ENCODE measurements at places on chromosomes 16 and 17. TPM values are rescaled to one million over a fixed set of nuclear protein-coding genes. Genes with fewer than 3 reads are reported as not detected.

The ZG16 gene
- not detected for total RNA-seq

The EFCAB5 gene
- 0.14 TPM for total RNA-seq

The REXO5 gene
- 3.1 TPM for total RNA-seq

The HIGD1B gene
- not detected for total RNA-seq

The FOXN1 gene
- total RNA-seq = not detected

The C17orf78 gene
- total RNA-seq = not detected

The FBXW10B gene
- total RNA-seq = not detected

The ACD gene
- total RNA-seq = 20.6 TPM

The CLEC18C gene
- not detected for total RNA-seq

The KCNH6 gene
- not detected for total RNA-seq

The PYCARD gene
- total RNA-seq = 21.0 TPM

The FDXR gene
- total RNA-seq = 8.1 TPM

The ZNF689 gene
- total RNA-seq = 9.6 TPM

The PRDM7 gene
- total RNA-seq = not detected

The CA5A gene
- total RNA-seq = not detected

The SMTNL2 gene
- 1.4 TPM for total RNA-seq

The MCRIP2 gene
- 54.2 TPM for total RNA-seq

The ATP2A1 gene
- not detected for total RNA-seq

The HSF4 gene
- 26.4 TPM for total RNA-seq

The KCNH4 gene
- total RNA-seq = not detected

The TNRC6A gene
- total RNA-seq = 72.6 TPM

The CHMP1A gene
- 75.9 TPM for total RNA-seq

The GLIS2 gene
- 5.4 TPM for total RNA-seq

The CCL8 gene
- not detected for total RNA-seq

The TBC1D3E gene
- total RNA-seq = not detected

All from sigmoid colon (tissue), 7 donors.